ENCODE measurements at places on chromosomes 4 and X.
A peak's percentile ranks its signal among the peaks of the same experiment; 100 is the strongest.

DNA sequence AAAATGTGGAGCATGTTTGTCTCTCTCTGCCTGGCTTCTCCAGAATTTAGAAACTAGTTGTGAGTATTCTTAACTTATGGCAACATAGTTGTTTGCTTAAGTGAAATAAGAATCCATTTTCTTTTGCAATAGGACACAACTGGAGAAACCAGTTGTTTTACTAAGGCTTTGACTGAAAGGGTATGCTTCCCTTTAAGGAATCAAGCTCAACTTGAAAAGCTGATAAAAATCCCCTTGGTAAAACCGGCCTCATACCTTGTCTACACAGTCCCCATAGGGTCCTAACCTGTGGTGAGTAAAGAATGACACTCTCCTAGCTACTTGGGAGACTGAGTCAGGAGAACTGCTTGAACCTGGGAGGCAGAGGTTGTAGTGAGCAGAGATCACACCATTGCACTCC is 139.8 kb downstream of the NR3C2 start:
- DNase-seq, result no peak

- DNase-seq, result no peak
Observed at GRCh38 chr4:169283114-169283509, 12.4 kb upstream of the SH3RF1 start.

DNA sequence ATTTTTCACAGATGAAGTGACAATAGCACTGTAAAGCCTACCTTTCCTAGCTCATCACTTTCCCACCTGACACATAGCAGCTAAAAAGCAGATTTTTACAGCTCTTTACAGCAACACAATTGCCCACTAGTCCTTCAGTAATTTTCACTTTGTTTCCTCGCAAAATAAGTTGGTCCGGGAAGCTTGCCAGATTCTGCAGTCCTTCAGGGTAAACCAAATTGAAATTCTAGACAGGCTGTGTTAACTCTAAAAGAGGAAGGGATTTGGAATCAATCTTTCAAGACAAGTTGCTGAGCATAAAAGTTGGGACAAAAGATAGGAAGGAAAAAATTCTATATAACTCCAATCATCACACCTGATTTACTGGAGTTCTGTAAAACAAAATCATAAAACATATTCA is 8.7 kb downstream of the C1QTNF7 start:
- DNase-seq, result peak; percentile 16

- no peak for DNase-seq
Observed at GRCh38 chr4:12615822-12616221, 868.3 kb downstream of the RAB28 start.

DNA sequence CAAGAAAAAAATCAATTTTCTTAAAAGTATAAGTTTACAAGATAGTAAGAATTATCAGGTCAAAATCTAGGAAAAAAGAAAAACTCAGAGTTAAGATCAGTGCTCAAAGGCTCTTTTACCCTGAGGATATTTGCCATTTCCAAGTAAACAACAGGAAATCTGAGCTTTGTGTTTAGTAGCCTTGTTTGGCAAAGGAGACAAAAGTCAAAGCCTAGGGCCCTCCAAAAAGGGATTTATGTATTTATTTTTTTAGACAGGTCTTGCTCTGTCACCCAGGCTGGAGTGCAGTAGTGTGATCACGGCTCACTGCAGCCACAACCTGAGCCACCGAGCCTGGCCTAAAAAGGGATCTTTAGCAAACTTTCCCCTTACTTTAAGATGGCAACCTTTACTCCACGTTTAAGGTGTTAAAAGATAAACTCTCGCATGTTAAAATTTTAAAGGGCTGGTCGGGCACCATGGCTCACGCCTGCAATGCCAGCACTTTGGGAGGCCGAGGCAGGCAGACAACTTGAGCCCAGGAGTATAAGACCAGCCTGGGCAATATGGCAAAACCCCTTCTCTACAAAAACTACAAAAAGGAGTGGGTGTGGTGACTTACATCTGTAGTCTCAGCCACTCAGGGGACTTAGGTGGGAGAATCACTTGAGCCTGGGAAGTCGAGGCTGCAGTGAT is 21.3 kb upstream of the OPHN1 start:
- no peak for DNase-seq

DNA sequence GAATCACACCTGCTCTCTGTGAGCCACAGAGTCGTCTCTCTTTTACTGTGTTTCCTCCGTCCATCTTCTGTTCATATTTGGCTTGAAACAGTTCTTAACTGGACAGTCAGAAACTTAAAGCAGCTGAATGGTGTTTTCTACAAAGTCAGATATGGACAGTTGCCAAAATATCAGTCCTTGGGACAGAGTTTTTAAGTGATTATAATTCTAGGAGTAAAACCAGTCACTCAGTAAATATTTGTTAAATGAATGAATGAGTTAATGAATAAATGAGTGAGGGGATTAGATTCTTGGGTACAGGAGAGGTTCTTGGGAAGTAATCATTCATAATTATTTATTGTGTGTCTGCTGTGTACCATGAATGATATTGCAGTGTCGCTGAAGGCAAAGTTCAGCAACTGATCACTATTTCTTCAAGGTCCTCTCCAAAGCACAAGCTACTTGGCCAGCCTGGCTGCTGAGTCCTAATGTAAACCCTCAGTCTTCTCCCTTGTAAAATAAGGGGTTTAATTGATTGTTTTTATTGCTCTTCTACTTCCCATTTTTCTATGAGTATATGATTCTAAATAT is 5.5 kb upstream of the SCRG1 start:
- DNase-seq, result no peak

GRCh38 chr4:151674804-151675391 is 85.9 kb downstream of the GATB start:
- peak; percentile 20 for DNase-seq

GRCh38 chrX:54794795-54795194 is 3.3 kb downstream of the ITIH6 start:
- DNase-seq, result no peak

- no peak for DNase-seq
Observed at GRCh38 chrX:96379951-96380350, 304.7 kb upstream of the DIAPH2 start.

GRCh38 chrX:85630901-85631300 is 251.4 kb upstream of the POF1B start:
- DNase-seq, result no peak

- DNase-seq, result no peak
Observed at GRCh38 chrX:93868289-93868965, 194.4 kb downstream of the FAM133A start.

DNA sequence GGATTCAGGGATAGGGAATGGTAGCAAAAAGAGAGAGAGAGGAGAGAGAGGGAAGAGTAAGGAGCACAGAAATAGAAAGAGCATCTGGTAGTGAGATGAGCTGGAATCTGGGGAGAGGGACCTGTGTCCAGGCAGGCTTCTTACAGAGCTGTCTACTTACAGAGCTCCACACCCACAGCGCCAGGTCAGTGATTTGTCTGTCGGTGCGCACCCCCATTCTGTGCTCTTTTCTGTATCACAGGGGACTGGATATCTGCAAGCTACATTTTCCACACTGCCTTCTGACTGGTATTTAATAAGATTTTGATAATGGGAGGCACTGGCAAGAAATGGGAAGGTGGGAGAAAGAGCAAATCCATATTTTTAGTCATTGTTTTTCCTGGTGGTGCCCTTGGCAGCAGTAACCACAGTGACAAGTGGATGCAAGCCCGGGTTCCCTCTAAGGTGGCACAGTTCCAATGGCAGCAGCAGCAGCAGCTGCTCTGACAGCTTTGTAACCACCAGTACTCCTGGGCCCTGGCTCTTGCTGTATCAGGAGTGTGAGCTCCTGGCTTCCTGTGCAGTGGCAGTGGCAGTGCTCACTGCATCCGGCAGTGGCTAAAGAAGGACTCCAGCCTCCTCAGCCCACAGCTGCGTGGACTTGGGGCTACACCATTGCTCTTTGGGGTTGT is 300.5 kb downstream of the TRIML1 start:
- peak; percentile 10 for DNase-seq

GRCh38 chrX:134570509-134570846 is 87.8 kb downstream of the PLAC1 start:
- no peak for DNase-seq

Measured in hippocampal formation (tissue), 2 donors.